Activated CD8-positive, alpha-beta memory T cell treated with anti-CD3 and anti-CD28 coated beads for 1 hour (primary cell): ENCODE measurements at places on chromosomes 2 and 18.

DNA sequence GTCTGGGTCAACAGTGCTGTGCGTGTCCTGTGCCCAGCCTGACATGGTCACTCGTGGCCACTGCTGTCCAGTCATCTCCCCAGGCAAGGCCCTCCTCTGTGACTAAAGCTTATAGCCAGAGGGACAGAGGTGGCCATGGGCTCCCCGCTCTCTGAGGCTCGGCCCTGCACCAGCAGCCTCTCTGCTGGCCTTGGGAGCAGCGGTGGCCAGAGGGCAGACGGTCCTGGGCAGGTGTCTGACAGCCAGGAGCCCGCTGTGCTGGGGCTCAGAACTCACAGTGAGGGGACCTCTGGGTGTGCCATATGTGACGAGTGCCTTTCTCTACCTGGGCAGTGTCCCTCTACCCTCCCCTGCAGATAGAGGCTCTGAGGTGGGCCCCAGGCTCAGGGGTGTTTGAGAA is 98.7 kb downstream of the FAM210A start:
- DNase-seq = no peak

- DNase-seq = no peak
Measured at GRCh38 chr18:50659091-50660003, 99.5 kb downstream of the MAPK4 start.

GRCh38 chr2:140442319-140442718 is 1662.1 kb upstream of the NXPH2 start:
- no peak for DNase-seq

DNA sequence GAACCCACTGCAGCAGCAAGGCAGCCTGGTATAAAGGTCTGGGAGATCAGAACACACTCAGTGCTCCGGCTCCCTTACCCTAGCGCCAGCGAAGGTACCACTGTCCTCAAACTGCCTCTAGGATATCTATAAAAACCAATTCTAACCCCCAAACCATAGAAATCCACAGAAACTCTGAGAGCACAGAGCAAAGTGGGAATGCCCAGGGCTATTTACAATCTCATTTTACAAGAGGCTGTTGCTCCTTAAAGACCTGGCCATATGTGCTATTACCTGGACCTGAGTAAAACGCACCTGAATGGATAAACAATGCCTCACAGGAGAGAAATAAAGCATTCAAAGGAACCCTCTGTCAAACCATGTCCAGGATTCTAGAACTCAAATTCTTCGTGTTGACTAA is 4.3 kb downstream of the STK39 start:
- DNase-seq = no peak

GRCh38 chr2:95505222-95505621 is 20.7 kb upstream of the TRIM43B start:
- no peak for DNase-seq
